ENCODE measurements at places on chromosomes 13 and 19. TPM values are rescaled to one million over a fixed set of nuclear protein-coding genes. Genes with fewer than 3 reads are reported as not detected.

Gene PGLYRP1
- total RNA-seq = not detected

Gene CYP2A6
- not detected for total RNA-seq

Gene SLC46A3
- total RNA-seq = 1.5 TPM

Gene WDR87
- total RNA-seq = not detected

Gene PSG1
- total RNA-seq = 0.62 TPM

Data from uterine smooth muscle cell (primary cell).